ENCODE measurements at places on chromosomes 2 and 18.

- peaks cover 5% of the 10 kb centered on the region for H3K36me3 ChIP-seq
- H3K27ac ChIP-seq: no peak overlapping the region
- H3K4me1 ChIP-seq: peaks cover 13% of the 10 kb centered on the region
Measured at GRCh38 chr2:102505290-102505689, 32.3 kb downstream of the SLC9A4 start.

- no peaks in the 10 kb centered on the region for H3K36me3 ChIP-seq
- no peak for DNase-seq
- peaks cover 16% of the 10 kb centered on the region for H3K4me1 ChIP-seq
- H3K4me3 ChIP-seq: no peak overlapping the region
- H3K27ac ChIP-seq: peak overlapping the region; percentile 63
Measured at GRCh38 chr18:9803698-9804516, 81.9 kb upstream of the TXNDC2 start.

DNA sequence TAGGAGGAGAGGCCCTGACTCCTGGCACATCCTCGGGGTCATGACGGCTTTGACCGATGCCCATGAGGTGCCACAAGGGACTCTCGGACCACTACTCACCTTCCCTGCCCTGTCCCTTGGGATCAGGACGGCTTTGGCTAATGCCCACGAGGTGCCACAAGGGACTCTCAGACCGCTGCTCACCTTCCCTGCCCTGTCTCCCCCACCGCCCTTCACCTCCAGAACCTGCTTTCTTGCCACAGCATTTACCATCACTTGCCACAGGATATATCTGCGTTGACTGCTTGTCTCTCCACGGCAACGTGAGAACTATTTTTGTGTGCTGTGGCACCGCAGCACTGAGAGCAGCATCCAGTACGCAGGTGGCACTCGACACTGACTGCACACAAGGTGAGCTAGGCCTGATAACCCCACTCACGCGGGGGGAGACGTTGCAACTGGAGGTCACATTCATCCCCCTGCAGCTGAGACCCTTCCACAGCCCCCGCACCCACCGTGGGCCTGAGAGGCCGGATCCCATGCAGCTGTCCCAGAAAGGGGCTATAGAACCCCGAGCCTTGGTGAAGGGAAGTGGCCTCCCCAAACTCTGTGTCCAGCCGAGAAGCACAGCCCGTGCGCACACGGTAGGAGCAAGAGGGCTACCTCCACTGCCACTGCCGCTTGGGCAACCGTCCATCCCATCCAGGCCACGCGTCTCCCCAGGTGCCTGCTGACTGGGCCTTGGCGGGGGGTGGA lies 47.5 kb downstream of the ANO7 start:
- no peak overlapping the region for H3K27ac ChIP-seq
- no peak overlapping the region for H3K4me3 ChIP-seq
- H3K4me1 ChIP-seq: no peaks in the 10 kb centered on the region
- no peaks in the 10 kb centered on the region for H3K27me3 ChIP-seq
- DNase-seq: no peak
- peaks cover 100% of the 10 kb centered on the region for H3K36me3 ChIP-seq

DNA sequence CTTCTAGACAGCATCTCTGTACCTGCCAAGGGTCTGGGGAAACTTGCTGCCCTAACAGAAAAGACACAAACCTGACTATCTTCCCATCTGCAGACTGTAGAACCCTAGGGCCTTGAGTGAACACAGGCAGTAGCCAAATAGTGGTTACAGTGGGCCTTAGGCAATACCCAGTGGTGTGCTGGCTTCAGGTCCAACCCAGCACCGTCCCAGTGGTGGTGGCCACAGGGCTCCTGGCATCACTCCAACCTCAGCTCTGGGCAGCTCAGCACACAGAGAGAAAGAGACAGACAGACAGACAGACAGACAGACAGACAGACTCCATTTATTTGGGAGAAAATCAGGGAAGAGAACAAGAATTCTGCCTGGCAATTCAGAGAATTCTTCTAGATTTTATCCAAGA lies 29.3 kb upstream of the UPP2 start:
- DNase-seq: no peak
- no peak overlapping the region for H3K27ac ChIP-seq
- H3K4me3 ChIP-seq: no peak overlapping the region

GRCh38 chr2:128219891-128220290 lies 98.8 kb downstream of the HS6ST1 start:
- H3K27ac ChIP-seq: no peak overlapping the region
- H3K4me3 ChIP-seq: no peak overlapping the region
- no peaks in the 10 kb centered on the region for H3K27me3 ChIP-seq
- DNase-seq: no peak
- no peaks in the 10 kb centered on the region for H3K4me1 ChIP-seq

- no peaks in the 10 kb centered on the region for H3K4me1 ChIP-seq
- H3K4me3 ChIP-seq: no peak overlapping the region
- no peak overlapping the region for H3K27ac ChIP-seq
Measured at GRCh38 chr2:118905206-118905605, 36.8 kb upstream of the MARCO start.

- no peak overlapping the region for H3K27ac ChIP-seq
- no peak overlapping the region for H3K4me3 ChIP-seq
- DNase-seq: no peak
Measured at GRCh38 chr2:239688840-239689239, 288.0 kb upstream of the HDAC4 start.

- H3K4me1 ChIP-seq: peaks cover 17% of the 10 kb centered on the region
- H3K4me3 ChIP-seq: no peak overlapping the region
- no peak overlapping the region for H3K27ac ChIP-seq
- DNase-seq: no peak
- H3K36me3 ChIP-seq: no peaks in the 10 kb centered on the region
- H3K27me3 ChIP-seq: no peaks in the 10 kb centered on the region
Measured at GRCh38 chr2:28648147-28648546, 103.5 kb upstream of the PPP1CB start.

DNA sequence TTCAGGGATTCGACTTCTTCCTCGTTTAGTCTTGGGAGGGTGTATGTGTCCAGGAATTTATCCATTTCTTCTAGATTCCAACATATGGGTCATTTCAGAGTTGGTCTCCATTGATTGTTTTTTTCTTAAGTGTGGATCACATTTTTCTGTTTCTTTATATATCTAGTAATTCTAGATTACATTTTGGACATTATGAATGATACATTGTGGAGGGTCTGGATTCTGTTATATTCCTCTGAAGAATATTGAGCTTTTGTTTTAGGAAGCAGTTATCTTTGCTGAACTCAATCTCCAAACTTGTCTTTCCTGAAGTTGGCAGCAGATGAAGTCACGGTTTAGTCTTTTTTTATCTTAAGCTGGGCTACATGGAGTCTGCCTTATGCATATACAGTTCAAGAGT lies 9.3 kb downstream of the FAM228B start:
- DNase-seq: no peak
- H3K27ac ChIP-seq: no peak overlapping the region
- no peaks in the 10 kb centered on the region for H3K27me3 ChIP-seq
- no peaks in the 10 kb centered on the region for H3K36me3 ChIP-seq
- H3K4me3 ChIP-seq: no peak overlapping the region
- no peaks in the 10 kb centered on the region for H3K4me1 ChIP-seq

DNA sequence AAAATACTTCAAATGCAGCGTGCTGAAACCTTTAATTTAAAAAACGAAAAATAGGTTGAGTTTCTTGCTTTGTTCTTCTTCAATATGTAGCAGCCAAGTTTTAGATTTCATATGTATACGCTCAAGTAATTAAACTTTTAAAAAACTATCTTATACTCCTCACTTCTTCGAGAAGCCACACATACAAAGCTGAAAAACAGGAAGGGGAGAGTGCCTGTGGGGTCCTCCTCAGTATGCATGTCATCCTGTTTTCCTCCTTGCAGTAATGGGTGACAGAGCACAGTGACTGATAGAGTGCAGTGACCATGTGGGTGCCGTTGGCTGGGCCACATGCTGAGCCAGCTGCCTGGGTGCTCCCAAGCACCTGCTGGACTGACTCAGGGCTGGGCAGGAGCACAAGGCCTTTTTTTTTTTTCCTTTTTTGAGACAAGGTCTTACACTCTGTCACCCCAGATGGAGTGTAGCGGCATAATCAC lies 33.3 kb downstream of the UXS1 start:
- H3K4me1 ChIP-seq: peaks cover 14% of the 10 kb centered on the region
- no peaks in the 10 kb centered on the region for H3K27me3 ChIP-seq
- DNase-seq: peak; percentile 51
- H3K36me3 ChIP-seq: no peaks in the 10 kb centered on the region
- H3K4me3 ChIP-seq: no peak overlapping the region

DNA sequence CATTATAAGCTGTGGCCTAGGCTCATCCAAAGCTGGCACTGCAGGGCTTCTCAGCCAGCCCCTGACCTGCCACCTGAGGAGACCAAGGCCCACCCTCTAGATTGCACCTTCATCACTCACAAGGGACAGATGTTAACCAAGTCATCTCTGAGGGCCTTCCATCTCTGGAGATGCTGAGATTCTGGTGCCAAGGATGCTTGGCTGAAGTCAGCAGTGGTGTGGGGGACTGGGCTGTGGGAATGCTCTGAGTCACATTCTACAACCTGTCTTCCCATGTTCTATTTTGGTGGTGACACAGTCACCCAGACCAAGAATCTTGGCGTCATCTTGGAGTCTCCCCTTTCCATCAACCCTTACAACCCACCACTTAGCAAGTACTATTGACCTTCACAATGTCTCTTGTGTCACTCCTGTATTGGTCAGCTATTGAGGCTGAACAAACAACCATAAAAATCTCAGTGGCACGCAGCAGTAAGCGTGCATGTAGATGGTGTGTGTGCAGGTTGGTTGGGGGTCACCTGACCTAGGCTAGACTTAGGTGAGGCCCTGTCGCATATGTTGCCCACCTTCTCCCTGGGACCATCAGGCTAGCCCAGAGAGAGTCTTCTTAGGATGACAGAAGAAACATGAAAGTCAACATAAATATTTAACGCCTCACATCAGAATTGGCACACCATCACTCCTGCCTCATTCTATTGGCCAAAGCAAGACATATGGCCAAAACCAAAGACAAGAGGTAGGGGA lies 135.0 kb downstream of the SMAD7 start:
- DNase-seq: no peak
- no peaks in the 10 kb centered on the region for H3K4me1 ChIP-seq
- H3K36me3 ChIP-seq: peaks cover 41% of the 10 kb centered on the region
- H3K27me3 ChIP-seq: no peaks in the 10 kb centered on the region
- H3K4me3 ChIP-seq: no peak overlapping the region
- no peak overlapping the region for H3K27ac ChIP-seq

DNA sequence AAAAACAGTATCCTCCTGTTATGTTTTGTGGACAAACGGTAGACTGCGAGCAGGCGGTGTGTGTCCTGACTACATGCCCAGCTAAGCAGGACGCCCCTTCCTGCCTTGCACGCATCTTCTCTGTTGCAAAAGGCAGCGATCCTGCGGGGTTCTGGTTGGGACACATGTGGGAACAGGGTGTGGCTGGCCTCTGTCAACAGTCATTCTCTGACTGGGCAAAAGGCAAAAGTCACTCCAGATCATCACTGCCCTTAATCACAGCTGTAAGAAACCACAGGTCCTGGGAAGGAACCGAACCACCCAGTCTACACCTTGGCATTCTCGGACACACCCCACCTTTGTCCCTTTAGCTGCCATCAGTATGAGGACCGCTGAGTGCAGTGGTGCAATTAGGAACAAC lies 44.3 kb upstream of the TMEM87B start:
- H3K27me3 ChIP-seq: no peaks in the 10 kb centered on the region
- no peaks in the 10 kb centered on the region for H3K4me1 ChIP-seq
- peaks cover 61% of the 10 kb centered on the region for H3K36me3 ChIP-seq
- no peak overlapping the region for H3K27ac ChIP-seq

GRCh38 chr2:20220806-20221554 lies 4.0 kb downstream of the SDC1 start:
- H3K4me1 ChIP-seq: peaks cover 38% of the 10 kb centered on the region
- H3K27me3 ChIP-seq: peaks cover 37% of the 10 kb centered on the region
- no peak for DNase-seq
- H3K36me3 ChIP-seq: no peaks in the 10 kb centered on the region

GRCh38 chr2:46615986-46616485 lies 136.7 kb downstream of the TMEM247 start:
- H3K27me3 ChIP-seq: no peaks in the 10 kb centered on the region
- H3K4me3 ChIP-seq: peak overlapping the region; percentile 90
- H3K27ac ChIP-seq: peak overlapping the region; percentile 97

GRCh38 chr2:107412981-107413380 lies 413.7 kb upstream of the RGPD4 start:
- no peaks in the 10 kb centered on the region for H3K4me1 ChIP-seq
- no peak overlapping the region for H3K4me3 ChIP-seq
- H3K27me3 ChIP-seq: no peaks in the 10 kb centered on the region
- H3K36me3 ChIP-seq: no peaks in the 10 kb centered on the region
- no peak for DNase-seq

GRCh38 chr2:126704434-126705160 lies 48.6 kb downstream of the GYPC start:
- no peak overlapping the region for H3K4me3 ChIP-seq
- H3K36me3 ChIP-seq: no peaks in the 10 kb centered on the region
- no peak for DNase-seq
- H3K27me3 ChIP-seq: no peaks in the 10 kb centered on the region
- no peak overlapping the region for H3K27ac ChIP-seq

GRCh38 chr2:108594132-108594981 lies 60.1 kb downstream of the LIMS1 start:
- H3K27me3 ChIP-seq: no peaks in the 10 kb centered on the region
- no peak for DNase-seq
- H3K27ac ChIP-seq: peak overlapping the region; percentile 61
- H3K36me3 ChIP-seq: no peaks in the 10 kb centered on the region
- peaks cover 30% of the 10 kb centered on the region for H3K4me1 ChIP-seq
- no peak overlapping the region for H3K4me3 ChIP-seq

GRCh38 chr2:226273440-226273839 lies 526.2 kb downstream of the IRS1 start:
- no peak overlapping the region for H3K27ac ChIP-seq
- H3K27me3 ChIP-seq: no peaks in the 10 kb centered on the region
- H3K4me3 ChIP-seq: no peak overlapping the region
- no peak for DNase-seq
- H3K36me3 ChIP-seq: no peaks in the 10 kb centered on the region
- no peaks in the 10 kb centered on the region for H3K4me1 ChIP-seq

DNA sequence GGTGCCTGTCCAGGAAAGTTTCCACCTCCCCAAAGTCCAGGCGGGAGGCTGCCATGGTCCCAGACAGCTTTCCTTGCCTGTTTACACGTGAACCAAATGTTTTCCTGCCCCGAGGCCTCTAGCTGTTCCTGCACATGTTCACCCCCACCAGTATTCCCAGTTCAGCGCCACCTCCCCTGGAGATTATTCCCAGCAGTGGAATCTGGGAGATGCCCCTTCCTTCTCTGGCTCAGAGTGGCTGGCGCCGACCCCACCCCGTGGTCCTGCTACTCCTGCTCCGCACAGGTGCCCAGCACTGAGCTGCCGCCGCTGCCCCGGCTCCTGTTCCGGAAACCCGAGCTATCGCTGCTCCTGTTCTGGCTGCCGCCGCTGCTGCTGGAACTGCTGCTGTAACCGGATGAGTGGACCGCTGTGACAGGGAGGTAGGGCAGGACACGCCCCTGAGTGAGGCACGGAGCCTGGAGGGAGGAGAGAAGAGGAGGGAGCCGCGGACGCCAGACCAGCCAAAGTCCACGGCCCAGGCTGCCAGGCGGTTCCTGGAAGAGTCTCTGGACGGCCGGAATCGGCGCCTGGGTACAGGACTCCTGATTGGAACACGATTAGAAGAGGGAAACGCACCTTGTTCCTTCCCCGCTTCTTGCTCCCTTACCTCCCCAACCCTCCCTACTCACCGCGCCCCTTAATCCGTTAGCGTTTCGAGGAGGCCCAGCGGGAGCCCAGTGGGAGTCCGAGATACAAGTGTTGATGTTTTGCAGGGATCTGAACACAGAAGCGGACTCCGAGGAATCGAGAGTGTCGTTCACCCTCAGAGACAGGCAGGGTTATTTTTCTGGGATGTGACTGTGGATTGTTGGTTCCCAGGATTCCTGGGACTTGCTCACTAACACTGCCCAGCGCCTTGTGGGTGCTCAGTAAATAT lies at the start of gene PDE11A:
Gene PDE11A (minus strand): TSS at position 395 of the 919 bp plus-strand sequence. CDS start 340 bp downstream, at position 55.
- no peaks in the 10 kb centered on the region for H3K36me3 ChIP-seq
- H3K27ac ChIP-seq: peak within 1 kb of the TSS; percentile 51
- H3K27me3 ChIP-seq: no peaks in the 10 kb centered on the region

Measured in stomach (tissue), 19 donors.